ENCODE measurements at places on chromosomes 12 and 14. TPM values are rescaled to one million over a fixed set of nuclear protein-coding genes. Genes with fewer than 3 reads are reported as not detected.

NOS1 gene
- total RNA-seq, result 0.05 TPM

TPH2 gene
- not detected for total RNA-seq

DNA sequence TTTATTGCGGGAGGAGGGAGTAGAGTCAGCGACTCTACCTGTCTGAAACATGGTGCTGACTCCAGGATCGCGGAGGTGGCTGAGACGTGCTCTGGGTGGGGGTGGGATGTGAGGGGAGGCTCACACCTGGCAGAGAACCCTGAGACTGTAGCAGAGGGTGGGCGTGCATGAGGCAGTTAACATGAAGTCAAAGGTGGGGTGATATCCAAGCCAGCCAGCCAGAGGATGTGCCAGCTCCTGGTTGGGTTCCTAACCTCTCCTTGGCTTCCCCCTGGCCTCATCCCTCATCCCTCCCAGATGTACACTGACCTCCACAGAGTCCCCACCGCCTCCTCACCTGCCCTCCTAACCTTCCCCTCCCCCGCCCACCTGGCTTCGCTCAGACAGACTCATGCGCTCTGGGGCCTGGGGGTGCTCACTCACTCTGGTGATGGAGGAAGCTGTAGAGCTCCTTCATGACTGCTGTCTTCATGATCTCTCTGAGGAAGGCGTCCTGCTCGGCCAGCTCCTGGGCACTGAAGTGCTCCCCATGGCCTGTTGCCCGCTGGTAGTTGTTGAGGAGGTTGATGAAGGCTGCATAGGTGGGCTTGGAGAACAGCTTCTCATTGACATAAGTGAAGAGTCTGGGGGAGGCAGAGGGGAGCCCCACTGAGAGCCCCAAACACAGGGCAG lies 9.3 kb downstream of the ENDOU start:
- no peak for DNase-seq

DNA sequence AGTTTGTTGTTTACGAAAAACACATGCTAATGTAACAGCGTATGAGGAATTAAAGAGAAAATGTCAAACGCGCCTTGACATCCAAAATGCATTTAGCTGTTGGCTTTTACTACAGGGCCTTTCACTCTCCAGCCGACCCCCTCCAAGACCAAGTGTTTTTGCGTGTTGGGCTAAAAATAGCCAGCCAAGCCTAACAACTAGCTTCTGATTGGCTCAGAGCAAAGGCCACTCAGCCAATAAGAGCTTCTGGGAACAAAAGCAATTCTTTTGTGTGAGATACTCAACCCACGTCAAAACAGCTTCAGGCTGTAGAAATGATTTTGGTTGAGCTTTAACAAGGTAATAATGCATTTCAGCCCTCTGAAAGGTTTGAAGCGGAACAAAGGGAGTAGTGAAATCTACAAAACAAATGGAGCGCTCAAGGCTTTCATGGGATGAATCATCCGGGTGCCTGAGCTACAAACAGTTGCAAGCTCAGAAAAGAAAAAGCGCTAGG lies 198.7 kb upstream of the DCN start:
- DNase-seq, result peak; percentile 82
